Type B pancreatic cell (in vitro differentiated cells): ENCODE measurements at places on chromosomes 2 and 18. TPM values are rescaled to one million over a fixed set of nuclear protein-coding genes. Genes with fewer than 3 reads are reported as not detected.
A peak's percentile ranks its signal among the peaks of the same experiment; 100 is the strongest.

Gene DSC3
- 67.7 and 306 TPM in 2 replicates for total RNA-seq

Gene MAB21L4
- 62.0 and 157 TPM in 2 replicates for total RNA-seq

GRCh38 chr18:79367989-79368388, 27.7 kb upstream of the NFATC1 start:
- no peak overlapping the region for H3K4me3 ChIP-seq
- no peak overlapping the region for H3K27ac ChIP-seq
- no peaks in the 10 kb centered on the region for H3K27me3 ChIP-seq

Gene PLB1
- 1.9 and 3.4 TPM in 2 replicates for total RNA-seq

DNA sequence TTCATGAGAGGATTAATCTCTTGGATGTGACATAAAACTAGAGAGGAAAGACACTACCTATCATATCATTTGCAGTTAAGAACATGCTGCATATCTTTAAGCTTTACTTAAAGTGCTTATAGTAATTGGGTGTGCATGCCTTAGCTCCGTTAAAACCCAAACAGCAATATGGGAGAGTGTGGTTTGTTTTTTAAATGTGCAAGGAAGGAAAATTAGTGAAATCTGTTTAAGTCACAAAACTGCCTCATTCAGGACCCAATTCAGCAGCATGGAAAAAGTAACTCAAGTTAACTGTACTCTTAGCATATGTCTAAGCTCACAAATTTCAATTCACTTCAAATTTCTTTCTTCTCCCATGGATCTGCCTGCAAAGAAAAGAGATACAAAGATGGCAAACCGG, 182.2 kb downstream of the ARHGAP15 start:
- no peak overlapping the region for H3K4me3 ChIP-seq
- no peaks in the 10 kb centered on the region for H3K36me3 ChIP-seq
- H3K27ac ChIP-seq: no peak overlapping the region
- no peak for DNase-seq
- H3K27me3 ChIP-seq: no peaks in the 10 kb centered on the region
- peaks cover 4% of the 10 kb centered on the region for H3K4me1 ChIP-seq

DNA sequence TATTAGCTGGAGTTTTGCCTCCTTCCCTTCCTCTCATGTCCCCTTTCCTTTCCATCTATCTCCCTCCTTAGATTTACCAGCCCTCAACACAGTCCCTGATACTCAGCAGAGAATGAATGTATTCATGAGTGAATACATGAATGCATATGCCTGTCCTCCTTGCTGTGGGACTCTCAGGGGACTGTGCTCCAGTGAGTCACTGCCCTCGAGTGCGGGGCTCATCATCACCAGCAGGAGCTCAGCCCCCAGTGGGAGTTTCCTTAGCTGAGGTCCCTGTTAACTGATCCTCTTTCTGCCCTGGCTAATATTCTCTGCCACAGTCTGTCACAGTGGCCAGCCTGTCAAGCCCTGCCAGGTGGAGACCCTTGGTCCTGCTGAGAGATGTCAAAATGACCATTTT, 104.9 kb upstream of the LHCGR start:
- H3K4me3 ChIP-seq: no peak overlapping the region
- H3K27ac ChIP-seq: no peak overlapping the region
- DNase-seq: no peak
- peaks cover 7% of the 10 kb centered on the region for H3K27me3 ChIP-seq
- H3K4me1 ChIP-seq: no peaks in the 10 kb centered on the region

- peaks cover 27% of the 10 kb centered on the region for H3K36me3 ChIP-seq
- no peak overlapping the region for H3K4me3 ChIP-seq
- no peak for DNase-seq
- H3K27me3 ChIP-seq: no peaks in the 10 kb centered on the region
- H3K4me1 ChIP-seq: no peaks in the 10 kb centered on the region
Measured at GRCh38 chr18:26051843-26052242, 38.6 kb downstream of the SS18 start.

DNA sequence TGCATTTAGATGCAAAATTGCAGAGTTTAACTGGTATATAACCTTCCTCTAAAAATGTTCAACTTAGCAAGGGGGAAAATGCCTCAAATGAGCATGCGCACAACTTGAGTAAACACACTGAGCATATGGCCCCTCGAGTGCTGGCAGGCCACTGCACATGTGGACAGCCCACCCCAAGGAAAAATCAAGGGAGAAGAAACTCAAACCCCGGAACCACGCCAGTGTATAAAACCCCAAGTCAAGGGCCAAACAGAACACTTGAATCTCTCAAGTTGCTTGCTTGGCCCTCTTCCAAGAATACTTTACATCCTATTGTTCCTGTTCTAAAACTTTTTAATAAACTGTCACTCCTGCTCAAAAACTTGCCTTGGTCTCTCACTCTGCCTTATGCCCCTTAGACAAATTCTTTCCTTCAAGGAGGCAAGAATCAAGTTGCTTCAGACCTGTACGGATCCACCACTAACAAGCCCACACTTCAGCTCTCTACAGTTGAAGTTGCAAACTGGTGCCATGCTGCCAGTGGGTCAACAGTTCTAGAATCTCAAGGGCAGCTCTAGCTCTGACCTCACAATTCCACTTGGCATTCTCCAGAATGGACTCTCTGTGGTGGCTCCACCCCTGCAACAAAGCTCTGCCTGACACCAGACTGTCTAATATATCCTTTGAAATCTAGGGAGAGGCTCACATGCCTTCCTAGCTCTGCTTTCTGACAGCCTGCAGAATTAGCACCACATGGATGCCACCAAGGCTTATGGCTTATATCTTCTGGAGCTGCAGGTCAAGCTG, 38.9 kb downstream of the HIBCH start:
- no peak for DNase-seq
- no peak overlapping the region for H3K27ac ChIP-seq
- peaks cover 42% of the 10 kb centered on the region for H3K36me3 ChIP-seq
- no peaks in the 10 kb centered on the region for H3K4me1 ChIP-seq
- H3K27me3 ChIP-seq: no peaks in the 10 kb centered on the region

DNA sequence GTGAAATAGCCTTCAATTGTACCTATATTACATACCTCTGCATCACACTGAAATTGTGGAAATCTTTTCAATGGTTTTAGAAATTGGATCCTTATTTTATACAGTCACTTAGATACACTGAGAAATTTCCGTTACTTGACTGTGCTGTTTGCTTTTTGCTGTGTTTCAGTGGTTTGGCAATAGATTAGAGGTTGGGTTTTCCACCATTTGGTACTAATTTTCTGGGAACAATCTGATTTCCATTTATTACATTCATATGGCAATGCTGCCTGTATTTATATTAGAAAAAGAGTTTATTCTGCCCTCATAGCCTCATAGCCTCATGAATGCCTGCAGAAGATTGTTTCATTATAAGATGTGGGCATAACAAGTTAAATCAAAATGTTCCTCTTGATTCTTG, 285.0 kb downstream of the GULP1 start:
- H3K27ac ChIP-seq: no peak overlapping the region
- H3K4me1 ChIP-seq: peaks cover 6% of the 10 kb centered on the region
- no peaks in the 10 kb centered on the region for H3K27me3 ChIP-seq
- DNase-seq: no peak
- no peak overlapping the region for H3K4me3 ChIP-seq
- H3K36me3 ChIP-seq: peaks cover 15% of the 10 kb centered on the region

DNA sequence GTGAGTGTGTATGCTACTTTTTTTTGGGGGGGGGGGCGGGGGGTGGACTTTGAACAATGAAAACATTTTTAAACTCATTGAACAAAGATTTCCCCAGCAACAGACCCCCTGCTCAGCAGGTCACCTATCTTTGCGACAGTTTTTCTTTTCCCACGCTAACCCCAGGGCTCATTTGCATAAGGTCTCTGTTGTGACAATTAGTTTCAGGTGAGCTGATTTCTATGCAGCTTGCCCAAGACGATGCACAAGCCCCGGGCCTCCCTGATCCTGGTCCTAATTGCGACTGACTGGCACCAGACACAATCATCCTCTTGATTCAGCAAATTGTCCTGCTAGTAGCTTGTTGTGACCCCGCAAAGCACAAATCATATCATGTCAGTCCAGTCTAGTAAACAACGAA, 40.3 kb downstream of the ZEB2 start:
- peaks cover 25% of the 10 kb centered on the region for H3K4me1 ChIP-seq
- H3K27ac ChIP-seq: no peak overlapping the region
- peaks cover 16% of the 10 kb centered on the region for H3K36me3 ChIP-seq
- no peak for DNase-seq
- H3K27me3 ChIP-seq: peaks cover 42% of the 10 kb centered on the region

DNA sequence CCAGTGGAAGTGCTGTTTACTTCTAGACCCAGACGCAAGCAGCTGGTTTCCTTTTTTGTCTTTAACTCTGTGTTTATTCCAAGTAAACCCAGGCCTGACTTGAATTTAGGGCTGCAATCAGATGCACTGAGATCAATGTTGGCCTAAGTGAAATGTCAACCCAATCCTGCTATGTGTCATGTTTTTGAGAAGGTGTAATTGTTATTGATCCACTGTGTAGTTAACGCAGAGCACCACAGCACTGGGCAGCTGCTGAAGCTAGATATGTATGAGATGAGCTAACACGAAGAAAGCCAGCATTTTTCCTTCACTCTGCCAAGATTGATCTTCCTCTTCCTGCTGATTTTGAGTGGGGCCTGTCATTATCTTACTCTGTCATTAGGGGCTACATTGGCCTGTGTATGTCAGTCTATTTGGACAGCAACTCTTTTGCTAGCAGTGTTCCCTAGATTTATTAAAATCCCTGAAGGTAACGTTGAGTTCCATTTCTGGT, 18.9 kb upstream of the DLX1 start:
- peaks cover 12% of the 10 kb centered on the region for H3K4me1 ChIP-seq
- H3K27ac ChIP-seq: no peak overlapping the region
- H3K36me3 ChIP-seq: peaks cover 3% of the 10 kb centered on the region
- peaks cover 56% of the 10 kb centered on the region for H3K27me3 ChIP-seq
- DNase-seq: no peak
- no peak overlapping the region for H3K4me3 ChIP-seq

- no peaks in the 10 kb centered on the region for H3K27me3 ChIP-seq
- no peaks in the 10 kb centered on the region for H3K4me1 ChIP-seq
- H3K4me3 ChIP-seq: no peak overlapping the region
- H3K27ac ChIP-seq: no peak overlapping the region
Measured at GRCh38 chr2:126881591-126881990, 17.1 kb upstream of the TEX51 start.

GRCh38 chr2:230678018-230678417, 34.6 kb upstream of the CAB39 start:
- H3K36me3 ChIP-seq: no peaks in the 10 kb centered on the region
- no peak overlapping the region for H3K4me3 ChIP-seq
- DNase-seq: no peak
- peaks cover 17% of the 10 kb centered on the region for H3K27me3 ChIP-seq
- no peak overlapping the region for H3K27ac ChIP-seq

- peaks cover 8% of the 10 kb centered on the region for H3K4me1 ChIP-seq
- no peak for DNase-seq
- H3K27ac ChIP-seq: no peak overlapping the region
- peaks cover 3% of the 10 kb centered on the region for H3K36me3 ChIP-seq
Measured at GRCh38 chr2:138433995-138434951, 67.3 kb upstream of the SPOPL start.

Gene PTPRN
- total RNA-seq: 17.5 and 35.6 TPM in 2 replicates

DNA sequence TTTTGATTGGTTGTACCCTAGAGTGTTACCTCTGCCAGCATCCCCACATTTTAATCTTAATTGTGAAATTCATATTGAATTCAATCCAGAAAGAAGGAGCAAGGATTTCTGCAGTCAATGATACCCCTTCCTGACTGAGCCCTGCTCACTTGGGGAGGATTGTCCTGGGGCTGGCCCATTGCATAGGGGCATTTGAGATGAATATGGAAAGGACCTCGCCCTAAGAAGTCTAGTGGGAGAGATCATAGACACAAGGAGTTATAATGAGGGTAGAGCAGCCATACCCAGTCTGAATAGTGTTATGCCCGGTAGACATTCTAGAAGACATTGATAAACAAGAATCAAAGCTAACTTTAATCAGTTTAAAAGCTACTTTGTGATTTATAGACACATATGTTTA, 53.8 kb downstream of the CRIM1 start:
- no peaks in the 10 kb centered on the region for H3K36me3 ChIP-seq
- no peak overlapping the region for H3K27ac ChIP-seq
- H3K4me3 ChIP-seq: no peak overlapping the region
- no peak for DNase-seq

- peaks cover 32% of the 10 kb centered on the region for H3K4me1 ChIP-seq
- H3K27me3 ChIP-seq: peaks cover 3% of the 10 kb centered on the region
- DNase-seq: no peak
- H3K36me3 ChIP-seq: no peaks in the 10 kb centered on the region
- H3K27ac ChIP-seq: no peak overlapping the region
Measured at GRCh38 chr2:102053096-102053495, 61.3 kb downstream of the IL1R2 start.

GRCh38 chr2:230956827-230957755, 32.0 kb upstream of the GPR55 start:
- H3K4me3 ChIP-seq: peak overlapping the region; percentile 85
- no peaks in the 10 kb centered on the region for H3K36me3 ChIP-seq
- peak overlapping the region; percentile 47 for H3K27ac ChIP-seq
- H3K4me1 ChIP-seq: peaks cover 9% of the 10 kb centered on the region
- DNase-seq: no peak

GRCh38 chr2:210546424-210547208, 9.8 kb upstream of the CPS1 start:
- H3K27ac ChIP-seq: no peak overlapping the region
- no peaks in the 10 kb centered on the region for H3K4me1 ChIP-seq
- H3K4me3 ChIP-seq: no peak overlapping the region
- H3K36me3 ChIP-seq: no peaks in the 10 kb centered on the region
- no peak for DNase-seq

- peaks cover 42% of the 10 kb centered on the region for H3K27me3 ChIP-seq
- peak overlapping the region; percentile 37 for H3K4me3 ChIP-seq
Measured at GRCh38 chr2:41963661-41964525, 83.9 kb upstream of the PKDCC start.

Gene COL4A4
- total RNA-seq: 1.1 and 1.9 TPM in 2 replicates

Gene EVX2
- total RNA-seq: 0.10 TPM in 1 of 2 replicates, not detected in the other

GRCh38 chr2:70906439-70907005, 29.2 kb upstream of the ATP6V1B1 start:
- peaks cover 94% of the 10 kb centered on the region for H3K27me3 ChIP-seq
- peak; percentile 51 for DNase-seq
- H3K27ac ChIP-seq: no peak overlapping the region
- H3K36me3 ChIP-seq: peaks cover 3% of the 10 kb centered on the region
- peaks cover 16% of the 10 kb centered on the region for H3K4me1 ChIP-seq

Gene ATP6V1B1
- 6.3 and 8.6 TPM in 2 replicates for total RNA-seq

Gene PRSS56
- total RNA-seq: 0.34 TPM in 1 of 2 replicates, not detected in the other

Gene UGT1A5
- not detected in 2 replicates for total RNA-seq

DNA sequence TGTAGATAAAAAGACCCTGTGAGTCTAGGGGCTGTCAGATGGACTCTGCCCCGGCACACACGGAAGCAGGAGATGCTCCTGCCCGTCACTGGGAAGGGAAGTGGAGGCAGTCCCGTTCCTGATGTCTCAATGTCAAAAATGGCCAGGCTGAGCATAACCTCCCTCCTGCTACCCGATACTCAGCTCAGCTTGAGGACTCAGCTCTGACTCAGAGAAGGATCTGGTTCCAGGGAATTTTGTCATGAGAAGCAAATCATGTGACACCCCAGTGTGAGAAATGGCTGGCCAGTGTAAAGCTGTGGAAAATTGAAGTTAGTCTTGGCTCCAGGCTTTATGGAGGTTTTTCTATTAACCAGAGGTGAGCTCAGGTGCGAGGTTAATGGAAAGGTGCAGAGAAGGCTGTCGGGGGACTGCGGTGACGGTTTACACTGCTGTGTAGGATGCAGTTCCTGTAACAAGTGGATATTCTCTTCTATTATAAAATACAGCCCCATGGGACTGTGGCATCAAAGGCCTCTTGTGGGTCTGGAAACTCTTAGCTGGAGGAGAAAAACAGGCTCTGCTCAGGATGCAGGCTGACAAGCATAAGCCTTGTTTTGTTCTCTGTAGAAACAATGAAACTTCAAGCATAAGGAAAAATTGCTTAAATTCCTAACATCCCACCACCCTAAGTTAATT, 24.7 kb upstream of the AGAP1 start:
- H3K27ac ChIP-seq: no peak overlapping the region
- no peak overlapping the region for H3K4me3 ChIP-seq
- H3K36me3 ChIP-seq: no peaks in the 10 kb centered on the region
- DNase-seq: no peak

Gene MTHFD2
- 73.5 and 85.9 TPM in 2 replicates for total RNA-seq
